Activated CD8-positive, alpha-beta memory T cell treated with anti-CD3 and anti-CD28 coated beads for 1 hour (primary cell): ENCODE measurements at places on chromosomes 2 and 18.

GRCh38 chr2:239608260-239608659 lies 207.4 kb upstream of the HDAC4 start:
- DNase-seq = no peak

- no peak for DNase-seq
These were observed 293 bp upstream of the D2HGDH start for GRCh38 chr2:241734208-241734466.

DNA sequence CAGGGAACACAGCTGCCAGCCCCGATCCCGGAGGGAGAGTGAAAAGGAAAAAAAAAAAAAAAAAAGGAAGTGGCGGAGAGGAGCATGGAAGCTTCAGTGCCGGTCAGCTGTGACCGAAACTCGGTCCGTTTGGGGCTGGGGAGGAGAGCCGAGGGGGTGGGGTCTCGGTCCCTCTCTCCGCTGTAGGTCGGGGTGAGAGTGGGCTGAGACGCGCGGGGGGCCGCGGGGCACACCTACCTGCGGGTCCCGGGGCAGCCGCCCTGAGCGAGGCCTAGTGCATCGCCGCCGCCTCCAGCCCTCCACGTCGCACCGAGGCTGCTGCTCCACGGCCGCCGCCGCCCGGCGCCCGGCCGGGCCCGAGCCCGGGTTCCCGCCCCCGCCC lies 536 bp downstream of the VPS54 start:
- DNase-seq = no peak

DNA sequence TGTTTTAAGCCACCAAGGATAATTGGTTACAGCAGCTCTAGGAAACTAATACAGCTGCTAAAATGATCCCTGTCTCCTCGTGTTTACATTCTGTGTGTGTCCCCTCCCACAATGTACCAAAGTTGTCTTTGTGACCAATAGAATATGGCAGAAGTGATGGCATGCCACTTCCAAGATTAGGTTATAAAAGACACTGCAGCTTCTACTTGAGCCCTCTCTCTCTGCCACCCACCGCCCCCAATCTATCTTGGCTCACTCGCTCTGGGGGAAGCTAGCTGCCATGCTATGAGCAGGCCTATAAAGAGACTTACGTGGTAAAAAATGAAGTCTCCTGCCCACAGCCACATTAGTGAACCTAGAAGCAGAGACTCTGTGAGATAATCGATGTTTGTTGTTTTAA lies 3.5 kb upstream of the IL1F10 start:
- no peak for DNase-seq

DNA sequence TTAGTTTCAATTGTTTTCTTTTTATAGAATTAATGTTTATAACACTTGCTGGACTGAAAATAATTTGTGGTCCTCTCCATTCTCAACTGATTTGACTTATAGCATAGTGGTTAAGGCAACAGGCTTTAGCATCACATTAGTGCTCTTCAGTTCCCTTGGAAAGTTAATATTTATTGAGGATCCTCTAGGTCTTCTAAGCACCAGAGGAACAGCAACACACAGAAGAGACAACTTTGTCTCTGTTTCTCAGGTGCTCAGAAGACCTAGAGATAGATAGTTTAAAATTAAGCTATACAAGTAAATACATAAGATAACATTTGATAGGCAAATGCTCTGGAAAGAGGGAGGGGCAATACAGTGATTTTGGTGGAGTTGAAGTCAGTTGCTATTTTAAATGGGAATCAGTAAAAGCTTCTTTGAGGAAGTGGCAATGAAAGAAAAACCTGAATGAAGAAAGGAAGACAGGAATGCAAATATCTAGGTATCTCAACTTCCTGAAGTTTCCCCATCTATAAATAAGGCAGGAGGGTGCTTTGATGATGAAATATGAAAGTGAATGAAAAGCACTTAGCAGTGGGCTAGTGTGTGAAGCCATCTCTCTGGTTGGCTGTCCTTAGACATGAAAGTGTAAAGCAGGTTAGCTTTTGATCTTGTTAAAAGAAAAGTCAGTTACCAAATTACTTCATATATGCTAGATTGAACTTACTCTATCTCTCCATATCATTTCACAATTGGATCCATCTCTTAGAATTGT lies 7.9 kb downstream of the NEUROD1 start:
- no peak for DNase-seq

DNA sequence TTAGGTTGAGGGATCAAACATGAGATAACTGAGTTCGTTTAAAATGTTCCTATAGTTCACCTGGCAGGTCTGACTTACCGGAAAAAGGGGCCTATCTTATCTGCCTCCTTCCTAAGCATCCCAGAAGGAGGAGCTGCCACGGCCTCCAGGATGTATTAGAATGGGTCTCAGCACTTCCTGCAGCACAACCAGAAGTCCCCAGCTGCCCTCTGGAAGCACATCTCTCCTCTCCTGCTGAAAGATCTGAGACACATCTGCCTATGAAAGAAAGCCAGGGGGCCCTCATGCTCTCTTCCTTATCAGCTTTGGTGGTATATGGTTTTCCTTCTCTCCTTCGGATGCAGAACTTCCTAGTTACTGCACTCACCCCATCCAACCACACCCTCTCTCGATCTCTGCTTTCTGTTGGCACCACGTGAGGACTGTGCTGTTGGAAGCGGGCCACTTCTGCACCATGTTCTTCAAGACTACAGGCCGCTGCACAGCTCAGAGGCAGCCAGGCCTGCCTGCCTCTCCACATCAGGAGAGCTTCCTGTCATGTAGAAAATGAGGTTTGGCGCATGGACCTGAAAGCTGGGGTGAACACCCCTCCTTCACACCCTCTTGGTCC lies 6.5 kb downstream of the IGFBP5 start:
- no peak for DNase-seq

DNA sequence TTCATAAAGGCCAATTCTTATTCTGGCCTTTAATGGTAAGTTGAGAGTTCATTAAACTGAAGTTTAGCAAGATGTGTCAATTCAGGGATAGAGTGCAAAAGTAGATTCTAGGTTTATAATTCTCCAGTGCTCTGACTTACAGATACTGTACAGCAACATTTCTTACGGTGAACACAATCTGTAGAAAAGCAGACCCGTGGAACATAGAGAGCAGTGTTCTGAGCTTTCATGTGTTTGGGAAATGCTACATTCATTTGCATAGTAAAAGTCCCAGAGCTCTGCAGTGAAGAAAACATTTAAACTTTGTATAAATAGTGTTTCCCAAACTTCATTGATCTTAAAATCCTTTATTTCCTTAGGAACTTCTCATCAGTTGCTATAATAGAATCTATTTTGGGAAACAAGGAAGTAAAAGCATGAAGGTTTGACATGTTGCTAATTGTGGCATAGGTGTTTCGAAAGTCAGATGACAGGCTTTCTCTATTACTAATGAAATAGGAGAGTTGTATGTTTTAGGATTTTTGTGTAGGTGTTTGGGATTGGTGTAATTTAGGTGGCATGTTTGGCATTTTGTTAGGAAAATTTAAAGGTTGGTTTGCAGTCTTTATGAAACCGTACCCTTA lies 138.2 kb downstream of the ASXL3 start:
- DNase-seq = no peak

DNA sequence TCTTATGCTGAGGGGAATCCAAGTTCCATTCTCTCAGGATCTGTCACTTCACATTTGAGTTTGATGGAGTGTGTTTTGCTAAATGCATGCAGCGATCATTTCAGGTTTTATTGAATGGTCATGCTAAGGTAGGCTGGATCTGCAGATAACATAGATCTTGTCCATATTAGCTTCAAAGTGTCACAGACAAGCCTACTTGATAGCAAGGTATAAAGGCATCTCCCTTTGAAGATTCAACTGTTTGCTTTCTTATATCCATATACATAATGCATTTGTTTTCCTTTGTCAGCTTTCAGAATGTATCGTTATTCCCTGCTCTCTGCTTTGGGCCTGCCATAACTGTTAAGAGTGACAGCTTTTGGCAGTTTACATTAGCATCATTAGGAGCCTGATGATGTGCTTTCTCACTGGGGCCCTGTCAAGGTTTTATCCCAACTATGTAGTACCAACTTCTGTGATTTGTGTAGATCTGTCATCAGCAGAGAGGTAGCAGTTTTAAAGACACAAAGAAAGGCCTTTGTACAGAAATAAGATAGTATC lies 604.3 kb upstream of the CDH7 start:
- no peak for DNase-seq

DNA sequence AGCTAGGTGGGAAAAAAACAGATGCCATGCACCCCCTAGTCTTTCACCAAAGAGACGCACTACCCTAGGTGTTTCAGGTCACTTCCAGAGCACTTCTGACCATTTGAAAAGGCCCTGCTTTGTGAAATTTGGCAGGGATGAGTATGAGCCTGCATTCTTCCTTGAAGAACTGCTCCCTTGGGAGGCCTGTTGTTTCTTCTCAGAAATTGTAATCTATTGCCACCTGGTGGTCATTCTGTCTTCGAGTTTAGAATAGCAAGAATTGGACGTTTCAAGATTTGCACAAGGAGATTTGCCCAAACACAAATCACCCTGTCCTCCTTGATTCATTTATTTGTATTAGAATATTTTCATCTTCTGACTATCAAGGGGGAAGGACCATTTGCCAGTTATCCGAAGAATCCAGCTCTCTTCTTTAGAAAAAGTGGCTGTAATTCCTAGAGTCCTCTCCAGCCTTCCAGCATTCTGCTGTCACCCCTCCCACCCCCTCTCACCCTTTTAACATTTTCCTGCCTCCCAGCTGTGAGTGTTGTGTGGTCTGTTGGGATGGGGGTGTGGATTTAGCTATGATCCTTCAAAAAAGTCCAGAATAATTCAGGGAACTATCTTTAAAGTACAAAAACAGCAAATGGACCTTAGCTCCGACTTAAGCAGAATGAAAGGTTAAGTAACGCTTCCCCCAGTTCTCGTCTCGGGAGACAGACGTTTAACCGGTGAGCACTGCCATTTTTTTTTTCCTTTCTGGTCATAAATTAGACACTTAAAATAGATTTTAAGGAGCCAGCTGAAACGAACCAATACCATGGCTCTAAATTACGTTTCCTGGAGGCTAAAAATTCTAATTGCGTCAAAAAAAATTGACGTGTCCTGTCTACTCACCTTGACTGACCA lies 3.7 kb upstream of the GAD1 start:
- no peak for DNase-seq

- DNase-seq = peak; percentile 42
These were observed 16.8 kb upstream of the HES6 start for GRCh38 chr2:238256594-238257104.

- DNase-seq = no peak
These were observed 1349.8 kb downstream of the SUCLG1 start for GRCh38 chr2:83109284-83109683.

- no peak for DNase-seq
These were observed 16.2 kb upstream of the PDE11A start for GRCh38 chr2:178088774-178089270.

- DNase-seq = no peak
These were observed 33.9 kb downstream of the SH3BP4 start for GRCh38 chr2:234985608-234986245.

GRCh38 chr2:8458503-8459459 lies 223.1 kb upstream of the ID2 start:
- DNase-seq = no peak

GRCh38 chr2:231522418-231523180 lies 7.6 kb downstream of the NMUR1 start:
- DNase-seq = no peak

- DNase-seq = no peak
These were observed 142.5 kb downstream of the MTCL1 start for GRCh38 chr18:8847900-8848299.

DNA sequence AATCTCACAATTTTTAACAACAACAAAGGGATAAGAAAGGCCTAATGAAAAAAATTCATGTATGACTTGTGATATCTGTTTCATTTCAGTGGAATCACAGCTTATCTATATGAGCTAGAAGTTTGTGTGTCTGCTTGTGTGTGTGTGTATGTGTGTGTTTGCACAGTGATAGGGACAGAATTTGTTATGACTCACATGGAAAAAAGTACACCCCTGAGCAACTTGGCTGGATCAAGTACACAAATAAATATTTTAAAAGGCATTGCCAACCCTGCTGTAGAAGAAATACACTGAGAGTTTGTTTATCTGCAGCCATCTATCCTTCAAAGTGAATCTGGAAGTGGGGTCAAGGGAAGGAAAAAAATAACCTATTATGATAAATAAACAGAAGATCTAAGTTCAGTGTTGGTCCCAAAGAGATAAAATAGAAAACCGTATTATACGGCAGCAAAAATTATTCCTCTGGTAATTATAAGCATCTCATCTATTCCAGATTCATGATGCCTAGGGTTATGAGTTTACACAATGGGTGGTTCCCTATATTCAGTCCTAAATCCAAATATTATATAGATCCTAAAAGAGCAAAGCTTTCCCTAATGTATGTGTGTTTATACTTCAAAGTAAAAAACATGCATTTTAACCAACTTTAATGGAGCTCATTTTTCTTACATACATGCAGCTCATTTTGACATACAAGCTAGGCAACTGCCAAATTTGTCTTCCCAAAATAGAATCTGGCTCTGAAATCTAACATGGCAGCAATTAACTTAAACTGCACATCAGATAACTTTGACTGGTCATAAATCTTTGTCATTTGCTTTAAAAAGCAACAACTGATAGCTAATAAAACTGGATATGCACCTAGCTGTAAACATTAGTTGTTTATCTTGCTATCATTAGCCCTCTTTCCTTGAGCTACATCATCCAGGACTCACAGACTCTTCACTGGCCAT lies 420.6 kb downstream of the IRS1 start:
- no peak for DNase-seq

DNA sequence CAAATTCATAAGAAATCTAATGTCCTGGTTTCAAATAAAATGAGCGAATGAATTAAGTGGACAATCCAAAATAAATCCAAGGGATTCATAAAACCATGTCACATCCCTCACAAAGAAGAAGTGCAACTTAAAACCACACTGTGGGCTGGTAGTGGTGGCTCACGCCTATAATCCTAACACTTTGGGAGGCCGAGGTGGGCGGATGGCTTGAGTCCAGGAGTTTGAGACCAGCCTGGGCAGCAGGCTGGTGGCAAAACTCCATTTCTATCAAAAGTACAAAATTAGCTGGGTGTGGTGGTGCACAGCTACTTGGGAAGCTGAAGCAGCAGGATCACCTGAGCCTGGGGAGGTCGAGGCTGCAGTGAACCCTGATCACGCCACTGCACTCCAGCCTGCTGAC lies 25.4 kb downstream of the FAM98A start:
- DNase-seq = no peak

- no peak for DNase-seq
These were observed 79.4 kb upstream of the DNAJC10 start for GRCh38 chr2:182636699-182637098.

GRCh38 chr2:231613663-231614558 lies 21.2 kb downstream of the TEX44 start:
- DNase-seq = no peak

- no peak for DNase-seq
These were observed 179.1 kb upstream of the CYP26B1 start for GRCh38 chr2:72326759-72327158.

DNA sequence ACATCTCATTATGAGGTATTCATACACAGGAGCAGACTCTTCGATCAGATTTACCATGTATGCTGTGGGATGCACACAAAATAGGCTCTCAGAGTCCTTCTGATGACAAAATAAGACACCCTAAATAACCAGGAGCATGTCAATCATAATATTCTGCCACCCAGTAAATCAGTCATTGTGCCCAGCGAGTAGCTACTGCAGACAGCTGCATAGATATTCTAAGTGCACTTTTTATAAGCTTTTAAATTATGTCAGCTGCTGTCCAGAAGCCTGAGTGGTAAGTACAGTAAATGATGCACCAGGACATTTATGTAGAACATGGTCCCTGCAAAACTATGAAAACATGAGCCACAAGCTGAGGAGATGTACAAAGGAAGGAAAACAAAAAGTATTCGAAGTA lies 102.9 kb downstream of the CCDC141 start:
- no peak for DNase-seq
